H1 (cell line): ENCODE measurements at places on chromosomes 6 and 20.

DNA sequence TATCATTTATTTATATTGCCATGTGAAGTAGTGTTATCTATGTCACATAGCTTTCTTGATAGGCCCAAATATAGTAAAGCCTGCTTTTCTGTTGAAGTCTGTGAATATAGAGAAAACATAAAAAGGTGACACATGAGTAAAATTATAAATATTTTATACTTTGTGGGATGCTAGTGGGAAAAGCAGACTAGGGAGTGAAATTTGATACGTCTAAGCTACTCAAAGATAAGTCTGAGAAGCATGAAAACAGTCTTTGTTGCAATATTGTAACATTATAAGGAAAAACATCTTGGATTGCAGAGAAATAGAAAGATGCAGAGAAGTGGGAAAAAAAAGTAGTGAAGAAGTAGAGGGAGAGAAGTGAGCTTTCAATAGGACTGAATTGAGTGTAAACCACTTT is 75.4 kb downstream of the ZNF292 start:
- no peak for DNase-seq

DNA sequence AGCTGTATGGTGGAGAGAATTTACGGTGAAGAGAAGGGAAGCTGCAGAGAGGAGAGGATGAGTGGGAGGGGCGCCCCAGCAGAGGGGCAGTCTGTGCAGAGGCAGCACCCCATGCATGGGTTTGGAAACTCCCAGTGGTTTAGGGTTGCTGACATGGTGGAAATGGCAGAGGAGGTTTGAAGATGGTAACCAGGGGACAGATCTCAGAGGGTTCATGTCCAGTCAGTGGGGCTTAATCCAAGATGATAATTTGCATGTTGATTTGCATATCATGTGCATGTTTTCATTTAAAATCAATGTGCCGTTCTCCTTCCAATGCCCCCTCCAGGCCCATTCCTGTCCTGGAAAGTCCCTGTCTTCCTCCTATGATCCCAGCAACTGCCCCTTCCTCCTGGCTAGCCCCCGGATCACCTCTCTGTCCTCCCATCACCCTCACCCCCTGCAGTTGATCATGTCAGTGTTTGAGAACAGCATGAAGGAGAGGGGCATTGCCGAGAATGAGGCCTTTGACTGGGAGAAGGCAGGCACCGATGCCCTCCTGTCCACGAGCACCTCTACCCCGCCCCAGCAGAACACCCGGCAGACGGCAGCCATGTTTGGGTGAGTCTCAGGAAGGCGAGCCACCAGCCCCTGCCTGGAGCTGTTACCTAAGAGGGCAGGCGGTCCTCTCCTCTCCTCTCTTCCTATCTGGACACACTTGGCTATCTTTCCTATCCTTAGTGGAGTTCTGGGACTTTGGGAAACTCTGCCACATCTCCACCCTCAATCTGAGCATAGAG is 14.3 kb downstream of the TTBK1 start:
- DNase-seq: no peak

- DNase-seq: no peak
Measured at GRCh38 chr6:121776054-121776453, 340.6 kb downstream of the GJA1 start.

GRCh38 chr6:153437193-153437592 is 306.1 kb upstream of the RGS17 start:
- no peak for DNase-seq

GRCh38 chr6:141326925-141327324 is 805.8 kb upstream of the GJE1 start:
- DNase-seq: no peak

DNA sequence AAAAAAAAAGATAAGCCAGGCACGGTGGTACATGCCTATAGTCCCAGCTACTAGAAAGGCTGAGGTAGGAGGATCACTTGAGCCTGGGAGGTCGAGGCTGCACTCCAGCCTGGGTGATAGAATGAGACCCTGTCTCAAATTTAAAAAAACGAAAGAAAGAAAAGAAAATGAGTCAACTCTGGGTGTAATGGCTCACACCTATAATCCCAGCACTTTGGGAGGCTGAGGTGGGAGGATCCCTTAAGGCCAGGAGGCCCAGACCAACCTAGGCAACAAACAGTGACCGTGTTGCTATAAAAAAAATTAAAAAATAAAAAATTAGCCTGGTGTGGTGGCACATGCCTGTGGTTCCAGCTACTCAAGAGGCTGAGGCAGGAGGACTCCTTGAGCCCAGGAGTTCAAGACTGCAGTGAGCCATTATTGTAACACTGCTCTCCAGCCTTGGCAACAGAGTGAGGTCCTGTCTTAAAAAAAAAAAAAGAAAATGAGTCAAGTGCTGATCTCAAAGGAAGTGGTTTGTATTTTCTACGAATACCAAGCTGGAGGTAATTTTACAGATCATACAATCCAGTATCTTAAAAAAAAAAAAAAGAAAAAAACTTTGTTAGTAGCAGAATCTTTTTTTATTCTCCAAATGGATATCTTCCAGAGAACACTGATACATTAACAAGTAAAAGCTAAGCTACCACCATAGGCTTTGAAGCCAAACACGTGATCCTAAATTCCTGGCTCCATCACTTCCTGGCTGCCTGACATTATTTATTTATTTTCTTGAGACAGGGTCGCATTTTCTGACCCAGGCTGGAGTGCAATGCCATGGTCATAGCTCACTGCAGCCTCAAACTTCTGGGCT is 5.7 kb downstream of the COMMD7 start:
- no peak for DNase-seq

- no peak for DNase-seq
Measured at GRCh38 chr6:20204512-20204894, 7.8 kb downstream of the MBOAT1 start.

GRCh38 chr6:148747145-148747470 is 278 bp downstream of the UST start:
- DNase-seq: no peak

DNA sequence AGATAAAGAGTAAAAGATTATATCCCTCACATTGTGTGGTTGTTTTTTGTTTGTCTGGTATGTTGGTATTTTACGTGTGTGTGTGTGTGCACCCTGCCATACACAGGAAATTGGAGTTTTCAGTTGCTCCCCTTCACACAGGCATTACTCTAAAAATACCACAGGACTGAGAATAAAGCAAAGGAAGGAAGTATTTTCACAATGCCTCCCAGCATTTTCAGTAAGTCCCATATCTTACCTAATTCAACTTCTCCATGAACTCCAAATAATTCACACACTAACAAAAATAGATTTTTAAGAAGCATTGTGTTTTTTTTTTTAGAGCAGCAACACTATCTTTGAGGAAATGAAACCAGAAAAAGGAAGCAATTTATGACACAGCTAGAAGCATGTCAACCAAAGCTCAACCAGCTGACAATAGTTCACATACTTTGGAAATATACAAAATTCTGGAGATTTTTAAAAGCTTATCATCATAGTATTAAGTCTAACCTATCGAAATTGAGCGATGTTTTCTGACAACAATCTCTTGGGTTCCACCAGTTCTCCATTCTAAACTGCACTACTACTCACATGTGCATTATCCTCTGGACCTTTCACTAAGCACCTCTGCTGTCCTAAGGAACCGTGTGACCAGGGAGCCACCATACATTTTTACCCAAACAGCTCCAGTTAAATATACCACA is 2.1 kb downstream of the UBE2J1 start:
- no peak for DNase-seq

DNA sequence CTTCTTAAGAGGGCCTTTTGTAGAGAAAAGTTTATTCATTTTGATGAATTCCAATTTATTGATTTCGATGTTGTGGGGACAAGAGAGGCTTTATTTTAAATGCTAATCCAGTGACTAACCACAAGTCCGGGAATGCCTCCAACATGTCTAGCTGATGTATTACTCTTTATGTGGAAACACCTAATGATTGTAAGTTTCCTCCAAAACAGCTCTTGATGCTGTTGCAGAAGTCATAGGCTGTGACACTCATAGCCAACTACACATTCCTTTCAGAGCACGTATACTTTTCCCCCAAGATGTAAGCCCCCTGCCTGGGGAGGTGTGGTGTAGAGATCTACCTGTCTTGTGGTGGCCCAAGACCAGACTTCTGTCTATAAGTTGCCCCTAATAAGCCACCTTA is 61.3 kb upstream of the RNF24 start:
- DNase-seq: no peak

GRCh38 chr20:54104781-54105180 is 34.4 kb upstream of the BCAS1 start:
- DNase-seq: no peak

GRCh38 chr20:58651559-58651945 is 469 bp downstream of the STX16 start:
- DNase-seq: no peak

DNA sequence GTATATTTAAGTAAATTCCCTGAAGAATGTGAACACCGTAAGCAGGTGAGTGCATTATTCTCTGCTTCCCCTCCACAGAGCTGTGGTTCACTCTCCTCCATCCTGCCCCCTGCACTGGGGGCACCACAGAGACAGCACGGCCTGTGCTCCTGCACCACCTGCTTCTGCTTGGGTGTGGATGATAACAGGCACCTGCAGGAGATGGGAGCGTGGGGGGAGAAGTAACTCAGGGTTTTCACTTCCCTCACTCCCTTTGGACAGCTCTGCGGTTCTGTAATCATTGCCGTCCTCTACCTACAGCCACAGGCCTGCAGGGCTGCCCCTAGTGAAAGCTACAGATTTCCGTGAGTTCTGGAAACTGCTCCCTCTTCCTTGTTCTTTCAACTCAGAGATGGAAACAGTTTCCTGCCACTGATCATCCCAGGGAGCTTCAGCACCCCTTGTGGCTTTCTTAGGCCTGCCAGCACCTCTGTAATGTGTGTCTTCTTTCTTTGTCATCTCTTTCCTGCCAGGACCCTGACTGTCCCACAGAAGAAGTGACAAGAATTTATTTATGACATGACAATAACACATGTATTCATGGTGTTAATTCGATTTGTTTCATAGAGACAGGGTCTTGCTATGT is 21.3 kb upstream of the MICB start:
- peak; percentile 41 for DNase-seq

DNA sequence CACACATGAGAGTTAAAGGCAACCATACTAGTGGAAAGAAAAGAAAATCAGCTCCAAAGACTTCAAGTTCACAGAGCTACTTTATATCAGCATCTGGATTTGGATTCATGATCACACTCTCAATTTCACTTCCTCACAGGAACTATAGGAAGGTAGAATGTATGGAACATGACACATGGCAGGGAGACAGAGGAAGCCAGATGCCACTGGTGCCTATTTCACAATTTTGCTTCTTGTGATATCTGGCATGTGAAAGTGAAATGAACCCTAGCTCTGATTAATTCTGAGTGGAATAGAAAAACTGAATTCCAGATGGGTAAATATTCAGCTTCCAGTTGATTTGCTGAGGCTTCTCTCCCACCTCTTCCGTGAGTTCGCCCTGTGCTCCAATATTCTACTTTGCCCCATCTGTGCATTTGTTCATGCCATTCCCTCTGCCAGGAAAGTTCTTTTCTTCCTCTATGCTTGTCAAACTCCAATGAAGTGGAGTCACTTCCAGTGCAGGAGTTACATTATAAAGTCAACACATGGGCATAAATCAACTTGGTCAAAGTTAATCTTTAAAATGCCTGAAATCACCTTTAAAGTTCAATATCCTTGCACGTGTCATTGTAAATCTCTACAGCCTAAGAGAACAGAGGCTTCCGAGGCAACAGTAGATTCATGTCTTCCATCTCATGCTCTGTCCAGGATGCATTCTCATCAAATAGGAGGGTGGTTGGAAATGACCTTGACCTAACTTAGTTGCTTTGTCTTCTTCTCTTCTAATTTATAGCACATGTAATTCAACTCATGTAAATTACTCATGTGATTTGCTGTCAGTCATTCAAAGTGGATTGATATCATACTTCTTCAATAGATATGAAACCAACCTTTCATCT is 275.3 kb downstream of the HIVEP2 start:
- DNase-seq: no peak

- peak; percentile 59 for DNase-seq
Measured at GRCh38 chr20:49207076-49207475, 12.1 kb upstream of the DDX27 start.

GRCh38 chr20:33438481-33438880 is 5.1 kb downstream of the SNTA1 start:
- no peak for DNase-seq

DNA sequence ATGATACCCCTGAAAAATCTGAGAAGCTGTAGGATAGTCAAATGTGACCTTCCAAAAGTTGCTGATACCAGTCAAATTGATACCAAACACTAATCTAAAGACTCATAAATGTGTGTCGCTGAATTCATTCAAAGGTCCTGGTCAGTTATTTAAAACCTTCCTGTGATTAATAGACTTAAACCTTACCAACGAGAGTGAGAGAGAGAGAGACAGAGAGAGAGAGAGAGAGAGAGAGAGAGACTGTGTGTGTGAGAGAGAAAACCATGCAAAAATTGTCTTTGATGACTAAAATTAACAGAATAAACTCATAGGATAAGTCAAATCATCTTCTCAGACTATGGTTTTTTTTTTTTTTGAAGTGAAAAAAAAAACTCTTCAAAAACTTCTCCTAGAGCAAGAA is 370.9 kb upstream of the HS3ST5 start:
- DNase-seq: no peak

- DNase-seq: no peak
Measured at GRCh38 chr6:73299151-73299971, 36.4 kb upstream of the KHDC1 start.

GRCh38 chr6:125784365-125784764 is 6.4 kb upstream of the NCOA7 start:
- no peak for DNase-seq

DNA sequence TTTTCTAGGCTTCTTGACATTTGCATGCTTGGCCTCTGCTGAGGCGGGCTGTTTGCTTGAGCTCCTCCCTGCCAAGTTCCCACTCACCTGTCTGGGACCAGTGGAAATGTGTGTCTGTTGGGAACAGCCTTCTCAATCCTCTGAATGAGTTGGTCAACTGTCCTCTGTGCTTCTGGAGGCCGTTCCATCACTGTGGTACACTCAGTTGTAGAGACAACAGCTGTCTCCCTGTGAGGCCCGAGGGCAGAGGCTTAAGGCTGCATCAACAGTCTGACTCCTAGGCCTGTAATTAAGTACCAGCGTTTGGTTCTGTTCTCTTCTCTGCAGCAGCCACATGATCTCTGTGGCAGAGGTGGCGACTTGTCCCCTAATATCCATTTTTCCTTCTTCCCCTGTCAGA is 110.9 kb downstream of the CDC5L start:
- DNase-seq: peak; percentile 17

- DNase-seq: no peak
Measured at GRCh38 chr6:158032354-158032733, 50.7 kb downstream of the SYNJ2 start.

- no peak for DNase-seq
Measured at GRCh38 chr6:75481936-75482593, 11.5 kb downstream of the FILIP1 start.

GRCh38 chr6:34332251-34333198 is 59.9 kb downstream of the NUDT3 start:
- DNase-seq: no peak
